ENCODE measurements at places on chromosomes 4 and X. TPM values are rescaled to one million over a fixed set of nuclear protein-coding genes. Genes with fewer than 3 reads are reported as not detected.

TLR2 gene
- total RNA-seq = 0.58 TPM

GLA gene
- total RNA-seq = 23.5 TPM

SGMS2 gene
- 114 TPM for total RNA-seq

TBC1D14 gene
- 40.3 TPM for total RNA-seq

MAGEB10 gene
- 0.17 TPM for total RNA-seq

GPR78 gene
- total RNA-seq = not detected

C1GALT1C1 gene
- total RNA-seq = 41.3 TPM

SLC6A14 gene
- not detected for total RNA-seq

CCKAR gene
- total RNA-seq = 25.2 TPM

SLC7A11 gene
- 53.4 TPM for total RNA-seq

NDST4 gene
- total RNA-seq = not detected

PFKFB1 gene
- total RNA-seq = not detected
